LHCN-M2 (cell line): ENCODE measurements at places on chromosomes 1 and 21.

DNA sequence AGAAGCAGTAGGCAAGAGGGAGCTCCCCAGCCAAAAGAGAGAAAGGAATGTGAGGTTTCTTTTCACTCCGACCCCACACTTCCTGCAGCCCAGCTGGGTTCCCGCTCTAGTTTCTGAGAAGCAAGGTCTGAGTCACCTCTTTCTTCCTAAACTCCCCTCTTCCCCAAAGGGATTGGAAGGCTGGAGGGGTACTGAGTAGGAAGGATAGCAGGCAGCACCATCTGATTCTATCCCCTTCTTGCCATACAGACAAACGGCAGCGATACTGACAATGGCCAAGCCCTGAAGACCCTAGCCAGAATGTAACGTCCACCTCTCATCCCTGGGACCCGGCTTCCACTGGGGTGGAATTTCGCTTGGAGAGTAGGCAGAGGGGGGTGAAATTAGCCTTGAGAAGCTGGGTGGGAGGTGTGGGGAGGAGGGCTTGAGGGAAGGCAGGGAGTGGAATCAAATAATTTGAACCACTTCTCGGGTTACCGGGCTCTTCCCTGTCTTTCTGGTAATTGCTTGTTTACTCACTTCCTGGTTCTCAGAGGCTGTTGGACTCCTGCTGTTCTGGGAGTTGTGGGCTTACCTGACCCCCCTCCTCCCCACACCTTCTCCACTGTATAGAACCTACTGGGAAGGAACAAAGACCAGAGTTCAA, 13.2 kb downstream of the IER5 start:
- peak; percentile 90 for DNase-seq

- no peak for DNase-seq
Observed at GRCh38 chr1:53409695-53410094, 49.5 kb upstream of the DMRTB1 start.

DNA sequence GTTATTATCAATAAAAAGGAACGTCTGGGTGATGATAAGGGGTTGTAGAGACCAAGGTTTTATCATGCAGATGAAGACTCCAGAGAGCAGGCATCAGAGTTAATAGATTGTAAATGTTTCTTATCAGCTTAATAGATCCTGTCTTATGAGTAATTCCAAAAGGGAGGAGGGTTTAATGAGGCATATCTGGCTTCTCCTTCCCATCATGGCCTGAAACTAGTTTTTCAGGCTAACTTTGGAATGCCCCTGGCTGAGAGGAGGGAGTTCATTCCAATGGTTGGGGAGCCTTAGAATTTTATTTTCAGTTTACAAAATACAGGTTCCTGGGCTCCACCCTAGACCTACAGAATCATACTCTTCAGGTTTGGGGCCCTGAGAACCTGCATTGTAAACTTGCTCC, 13.5 kb downstream of the PLA2G2D start:
- DNase-seq = no peak

DNA sequence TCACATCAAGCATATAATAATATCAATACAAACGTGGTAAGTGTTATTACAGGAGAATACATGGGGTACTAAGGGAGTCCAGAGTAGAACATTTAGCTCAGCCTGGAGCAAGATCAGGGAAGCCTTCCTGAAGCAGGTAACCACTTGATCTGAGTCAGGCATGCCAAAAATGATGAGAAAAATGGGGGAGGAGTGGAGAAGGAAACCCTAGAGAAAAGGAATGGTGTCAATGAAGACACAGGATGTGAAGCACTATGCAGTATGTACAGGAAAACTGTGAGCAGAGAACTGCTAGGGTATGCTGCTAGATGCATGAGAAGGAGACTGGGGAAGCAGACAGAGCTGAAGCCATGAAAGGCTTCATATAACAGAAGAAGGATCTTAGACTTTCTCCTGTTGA, 84.7 kb downstream of the NOTCH2 start:
- no peak for DNase-seq

DNA sequence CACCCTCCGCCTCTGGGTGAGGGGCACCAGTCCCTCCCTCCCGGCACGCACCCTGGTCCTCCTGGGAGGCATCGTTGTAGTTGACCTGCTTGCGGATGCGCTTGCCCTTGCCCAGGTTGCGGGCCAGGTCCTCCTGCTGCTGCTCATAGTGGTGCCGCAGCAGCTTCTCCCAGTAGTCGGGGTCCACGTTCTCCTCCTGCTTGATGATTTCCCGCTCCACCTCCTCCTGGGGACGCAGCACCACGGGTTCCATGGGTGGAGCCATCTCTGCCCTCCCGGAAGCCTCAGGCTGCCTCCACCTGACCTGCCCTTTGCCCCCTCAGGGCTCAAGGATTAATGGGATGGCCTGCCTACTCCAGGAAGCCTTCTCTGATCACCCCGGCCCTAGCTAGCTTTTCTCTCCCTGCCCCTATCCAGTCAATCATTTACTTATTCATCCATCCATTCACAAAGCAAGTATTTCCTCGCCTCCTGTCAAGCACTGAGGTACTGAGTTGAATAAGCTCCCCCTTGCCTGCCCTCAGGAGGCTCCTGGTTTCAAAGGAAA, 53.5 kb downstream of the CHD5 start:
- DNase-seq = no peak

- no peak for DNase-seq
Observed at GRCh38 chr1:206518206-206518605, 10.9 kb downstream of the RASSF5 start.

DNA sequence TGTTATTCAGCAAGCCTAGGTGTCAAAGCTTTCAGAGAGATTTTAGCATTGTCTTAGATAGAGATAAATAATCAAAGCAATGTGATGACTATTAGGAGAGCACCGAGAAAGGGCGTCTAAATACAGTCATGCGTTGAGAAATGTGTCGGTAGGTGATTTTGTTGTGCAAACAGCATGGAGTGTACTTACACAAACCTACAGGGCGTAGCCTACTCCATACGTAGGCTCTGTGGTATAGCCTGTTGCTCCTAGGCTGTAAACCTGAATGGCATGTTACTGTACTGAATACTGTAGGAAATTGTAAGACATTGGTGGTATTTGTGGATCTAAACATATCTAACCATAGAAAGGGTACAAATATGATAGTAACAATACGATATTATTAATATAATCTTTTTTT, 31.8 kb downstream of the KIF1B start:
- DNase-seq = no peak

DNA sequence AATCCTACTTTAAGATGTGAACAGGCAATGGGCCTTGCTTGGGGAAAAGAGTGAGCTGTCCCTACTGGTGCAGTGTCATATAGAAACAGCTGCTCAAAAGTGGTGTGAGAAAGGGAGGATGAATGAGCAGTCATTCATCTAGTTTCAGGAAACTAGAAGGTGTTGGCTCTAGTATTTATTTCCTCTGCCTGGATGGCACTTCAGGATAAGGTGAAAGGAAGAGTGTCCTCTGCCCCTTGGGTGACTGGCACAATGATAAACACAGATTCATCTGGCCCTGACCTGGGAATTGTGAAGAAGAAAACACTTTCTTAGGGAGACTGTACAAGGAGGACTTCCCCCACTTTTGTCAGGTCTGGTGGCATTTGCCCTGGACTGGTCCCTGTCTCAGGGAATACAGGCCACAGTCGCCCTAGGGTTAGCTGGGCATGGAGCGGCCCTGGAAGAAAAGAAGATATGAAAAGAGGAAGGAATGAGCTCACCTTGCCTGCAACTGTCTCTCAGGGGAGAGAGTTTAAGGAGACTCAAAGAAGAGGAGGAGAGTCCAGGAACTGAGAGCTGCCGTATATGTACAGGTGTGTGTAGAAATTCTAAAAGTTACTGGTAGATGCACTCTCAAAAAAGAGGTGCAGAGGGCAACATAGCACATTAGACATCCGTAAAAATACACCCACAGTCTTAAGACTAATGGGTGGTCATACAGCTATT, 13.8 kb upstream of the NMNAT2 start:
- no peak for DNase-seq

DNA sequence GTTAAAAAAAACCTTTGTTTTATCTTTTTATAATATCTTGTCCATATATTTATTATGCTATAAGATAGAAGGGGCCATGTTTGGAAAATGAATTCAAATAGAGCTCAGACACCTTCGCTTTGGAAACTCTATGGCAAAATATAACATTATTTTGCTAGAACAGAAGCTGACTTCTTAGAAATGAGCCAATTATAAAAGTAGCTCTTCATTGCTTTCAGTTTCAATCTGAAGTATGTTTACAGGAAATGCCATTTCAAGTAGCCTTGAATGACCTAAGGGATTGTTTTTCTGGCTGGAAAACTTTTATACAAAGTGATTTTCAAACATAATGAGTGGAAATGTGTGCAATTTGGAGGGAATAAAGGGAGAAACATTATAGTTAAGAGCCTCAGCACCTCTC, 37.8 kb upstream of the GBP5 start:
- peak; percentile 24 for DNase-seq
